ENCODE measurements at places on chromosomes 13 and 19.

DNA sequence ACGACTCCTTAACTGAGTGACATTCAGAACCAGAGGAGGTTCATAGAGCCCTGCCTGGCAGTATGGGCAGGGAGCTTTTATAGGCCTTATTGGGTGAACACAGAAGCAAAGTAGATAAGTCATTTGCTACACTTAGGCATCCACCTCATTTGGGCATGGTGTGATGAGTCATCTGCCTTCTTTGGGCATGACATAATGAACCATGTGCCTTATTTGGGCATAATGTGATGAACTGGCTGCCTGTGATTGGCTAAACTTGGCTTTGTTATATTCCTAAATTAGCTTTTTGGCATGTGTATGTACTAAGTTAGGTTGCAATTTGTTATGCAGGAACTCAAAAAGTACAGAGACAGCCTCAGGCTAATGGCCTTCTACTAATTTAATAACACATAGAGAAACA, 2210.2 kb upstream of the PCDH20 start:
- no peak for DNase-seq

DNA sequence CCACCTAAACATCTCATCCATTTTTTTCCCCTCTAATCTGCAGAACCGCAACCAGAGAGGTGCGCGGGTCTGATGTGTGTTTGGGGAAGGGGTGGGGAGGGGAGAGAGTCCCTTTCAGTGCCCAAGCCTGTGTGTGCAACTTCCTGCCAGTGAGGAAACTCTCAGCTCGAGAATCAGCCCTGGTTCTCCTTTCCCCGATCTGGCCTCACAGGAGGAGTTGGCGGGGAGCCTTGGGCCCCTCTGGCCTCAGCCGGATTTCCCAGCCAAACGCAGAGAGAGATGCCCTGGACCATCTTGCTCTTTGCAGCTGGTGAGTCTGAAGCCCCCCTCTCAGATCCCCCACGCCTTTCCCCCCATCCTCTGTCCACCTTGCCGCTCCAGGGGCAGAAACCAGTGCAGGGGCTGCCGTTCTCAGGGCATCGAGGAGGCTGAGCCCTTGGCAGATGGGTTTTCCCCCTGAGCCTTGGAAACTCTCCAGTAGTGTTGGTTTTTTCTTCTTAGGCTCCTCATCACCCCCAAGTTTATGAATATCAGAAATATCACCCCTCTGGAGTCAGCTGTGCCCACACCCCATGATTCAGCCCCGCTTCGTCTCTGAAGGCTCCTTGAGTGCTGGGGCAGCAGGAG, at the start of gene C19orf38:
TSS of gene C19orf38 (plus strand) at position 186 of the 627 bp plus-strand sequence. CDS start at position 280, 94 bp downstream.
- DNase-seq = no peak

- no peak for DNase-seq
These were observed 217.9 kb downstream of the VWA8 start for GRCh38 chr13:41742917-41743552.

DNA sequence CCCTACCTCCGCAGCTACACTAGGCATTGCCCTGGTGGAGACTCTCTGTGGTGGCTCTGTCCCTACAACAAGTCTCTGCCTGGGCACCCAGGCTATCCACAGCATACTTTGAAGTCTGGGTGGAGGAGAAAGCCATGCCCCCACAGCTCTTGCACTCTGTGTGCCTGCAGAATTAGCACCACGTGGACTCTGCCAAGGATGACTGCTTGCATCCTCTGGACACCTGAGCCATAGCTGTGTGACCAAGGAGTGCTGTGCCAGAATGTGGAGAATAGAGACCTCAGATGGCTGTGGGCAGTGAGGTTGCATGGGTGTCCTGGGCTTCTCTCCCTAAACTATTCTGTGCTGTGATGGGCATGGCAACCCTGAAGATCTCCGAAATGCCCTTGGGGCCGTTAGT, 21.2 kb upstream of the MCF2L start:
- no peak for DNase-seq

GRCh38 chr13:110442930-110443621, 118.4 kb downstream of the RAB20 start:
- DNase-seq = no peak

GRCh38 chr19:8401981-8402411, 11.1 kb upstream of the MARCHF2 start:
- DNase-seq = no peak

- no peak for DNase-seq
These were observed 13.6 kb downstream of the GPATCH1 start for GRCh38 chr19:33094436-33095067.

GRCh38 chr13:25945596-25945995, 106.2 kb downstream of the SHISA2 start:
- DNase-seq = no peak

DNA sequence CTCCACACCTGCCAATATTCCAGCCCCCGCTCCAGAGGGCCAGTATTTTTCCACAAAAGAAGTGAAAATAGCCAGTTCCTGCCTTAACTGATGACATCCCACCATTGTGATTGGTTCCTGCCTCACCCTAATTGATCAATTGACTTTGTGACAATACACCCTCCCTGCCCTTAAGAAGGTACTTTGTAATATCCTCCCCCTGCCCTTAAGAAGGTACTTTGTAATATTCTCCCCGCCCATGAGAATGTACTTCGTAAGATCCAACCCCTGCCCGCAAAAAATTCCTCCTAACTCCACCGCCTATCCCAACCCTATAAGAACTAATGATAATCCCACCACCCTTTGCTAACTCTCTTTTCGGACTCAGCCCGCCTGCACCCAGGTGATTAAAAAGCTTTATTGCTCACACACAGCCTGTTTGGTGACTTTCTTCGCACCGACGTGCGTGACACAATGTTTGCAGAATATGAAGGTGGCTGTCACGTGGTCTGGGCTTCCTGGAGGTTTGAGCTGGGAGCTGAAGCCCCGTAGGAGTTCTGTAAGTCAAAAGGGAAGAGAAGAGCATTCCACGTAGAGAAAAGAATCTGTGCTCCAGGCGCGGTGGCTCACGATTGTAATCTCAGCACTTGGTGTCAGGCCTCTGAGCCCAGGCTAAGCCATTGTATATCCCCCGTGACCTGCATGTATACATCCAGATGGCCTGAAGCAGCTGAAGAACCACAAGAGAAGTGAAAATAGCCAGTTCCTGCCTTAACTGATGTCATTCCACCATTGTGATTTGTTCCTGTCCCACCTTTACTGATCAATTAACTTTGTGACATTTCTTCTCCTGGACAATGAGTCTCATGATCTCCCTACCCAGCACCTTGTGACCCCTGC, 6.2 kb upstream of the FUT3 start:
- DNase-seq = no peak

DNA sequence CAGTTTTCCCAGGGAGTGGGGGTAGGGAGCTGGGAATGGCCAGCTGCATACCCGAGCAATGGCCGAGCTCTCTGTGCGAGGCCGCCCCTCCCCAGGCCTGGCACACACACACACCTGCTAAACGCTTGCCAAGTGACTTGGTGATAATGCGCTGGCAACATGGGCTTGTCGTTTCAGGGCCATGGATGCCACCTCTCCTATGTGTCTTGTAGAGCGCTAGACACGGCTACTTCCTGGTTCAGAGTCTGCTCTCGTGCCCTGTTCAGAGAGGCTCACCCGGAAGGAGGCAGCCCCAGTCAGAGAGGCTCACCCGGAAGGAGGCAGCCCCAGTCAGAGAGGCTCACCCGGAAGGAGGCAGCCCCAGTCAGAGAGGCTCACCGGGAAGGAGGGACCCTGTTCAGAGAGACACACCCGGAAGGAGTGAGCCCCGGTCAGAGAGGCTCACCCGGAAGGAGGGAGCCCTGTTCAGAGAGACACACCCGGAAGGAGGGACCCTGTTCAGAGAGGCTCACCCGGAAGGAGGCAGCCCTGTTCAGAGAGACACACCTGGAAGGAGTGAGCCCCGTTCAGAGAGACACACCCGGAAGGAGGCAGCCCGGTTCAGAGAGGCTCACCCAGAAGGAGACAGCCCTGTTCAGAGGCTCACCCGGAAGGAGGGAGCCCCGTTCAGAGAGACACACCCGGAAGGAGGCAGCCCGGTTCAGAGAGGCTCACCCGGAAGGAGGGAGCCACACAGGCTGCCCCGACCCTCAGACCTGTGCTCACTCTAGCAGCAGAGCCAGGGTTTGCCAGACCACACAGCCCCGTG, 4.2 kb downstream of the ADPRHL1 start:
- peak; percentile 55 for DNase-seq

DNA sequence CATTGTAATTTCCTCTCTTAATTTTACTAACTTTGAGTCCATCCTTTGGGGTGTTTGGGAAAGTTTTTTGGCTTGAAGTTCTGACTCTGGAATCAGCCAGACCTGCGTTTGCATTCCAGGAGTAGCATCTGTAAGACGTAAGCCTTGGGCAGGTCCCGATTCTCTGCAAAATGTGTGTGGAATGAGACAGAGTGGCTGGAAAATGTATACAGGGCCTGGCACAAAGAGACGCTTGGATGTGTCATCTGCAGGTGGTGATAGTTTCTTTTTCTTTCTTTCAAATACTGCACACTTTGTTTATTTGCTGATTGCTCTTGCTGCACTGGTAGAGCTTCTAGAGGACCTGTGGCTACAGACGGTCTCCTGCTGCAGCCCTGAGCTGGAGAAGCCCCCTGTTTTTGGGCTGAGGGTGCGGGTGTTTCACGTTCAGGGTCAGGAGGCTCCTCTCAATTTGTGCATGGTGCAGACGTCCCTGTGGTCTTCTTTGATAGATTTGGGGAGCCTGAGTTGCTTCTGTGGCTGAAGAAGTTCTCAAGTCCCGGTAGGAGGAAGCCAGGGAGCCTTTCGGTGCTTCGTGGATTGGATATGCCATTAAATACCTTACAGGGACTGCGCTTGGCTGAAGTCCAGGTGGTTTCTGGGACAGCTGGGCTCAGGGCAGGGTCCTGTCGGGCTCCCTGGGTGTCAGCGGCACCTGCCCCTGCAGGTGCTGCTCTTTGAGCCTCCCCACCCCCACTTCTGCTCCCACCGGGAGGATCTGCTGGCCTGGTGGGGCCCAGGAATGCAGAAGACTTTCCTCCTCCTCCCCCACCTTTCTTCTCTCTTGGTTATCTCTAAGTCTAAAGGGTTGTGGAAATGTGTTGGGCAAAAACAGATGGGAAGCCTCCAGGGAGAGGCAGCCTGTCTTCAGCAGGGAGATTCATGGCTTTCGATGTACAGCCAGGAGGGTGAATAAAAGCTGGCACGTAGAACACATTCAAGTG, 44.0 kb upstream of the GAS6 start:
- no peak for DNase-seq

- DNase-seq = no peak
These were observed 6.5 kb downstream of the PLEKHG2 start for GRCh38 chr19:39419003-39419402.

GRCh38 chr13:112177450-112178288, 110.7 kb downstream of the SOX1 start:
- DNase-seq = no peak

DNA sequence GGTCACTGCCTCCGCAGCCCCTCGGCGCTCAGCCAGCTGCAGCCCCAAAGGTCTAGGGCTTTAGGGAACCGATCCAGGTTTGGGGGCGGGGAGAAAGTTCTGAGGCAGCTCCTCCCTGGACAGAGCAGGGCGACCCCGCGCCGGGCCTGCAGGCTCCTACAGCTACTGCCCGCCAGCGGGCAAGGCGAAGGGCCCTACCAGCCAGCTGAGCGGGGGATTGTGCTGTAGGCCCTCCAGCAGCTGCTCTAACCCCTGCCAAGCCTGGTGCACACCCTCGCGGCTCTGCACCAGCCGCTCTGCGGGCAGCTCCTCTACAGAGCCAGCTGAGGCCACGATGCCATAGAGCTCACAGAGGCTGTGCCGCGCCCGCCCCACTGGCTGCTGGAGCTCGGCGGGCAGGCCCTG, 14.0 kb downstream of the PLIN4 start:
- no peak for DNase-seq

GRCh38 chr19:45340232-45340898, at the start of gene KLC3:
TSS of gene KLC3 (plus strand) at chr19:45340750. CDS start at chr19:45345542, 4,792 bp downstream.
- DNase-seq = no peak

- DNase-seq = no peak
These were observed 125.0 kb downstream of the TNFRSF19 start for GRCh38 chr13:23695196-23695595.

DNA sequence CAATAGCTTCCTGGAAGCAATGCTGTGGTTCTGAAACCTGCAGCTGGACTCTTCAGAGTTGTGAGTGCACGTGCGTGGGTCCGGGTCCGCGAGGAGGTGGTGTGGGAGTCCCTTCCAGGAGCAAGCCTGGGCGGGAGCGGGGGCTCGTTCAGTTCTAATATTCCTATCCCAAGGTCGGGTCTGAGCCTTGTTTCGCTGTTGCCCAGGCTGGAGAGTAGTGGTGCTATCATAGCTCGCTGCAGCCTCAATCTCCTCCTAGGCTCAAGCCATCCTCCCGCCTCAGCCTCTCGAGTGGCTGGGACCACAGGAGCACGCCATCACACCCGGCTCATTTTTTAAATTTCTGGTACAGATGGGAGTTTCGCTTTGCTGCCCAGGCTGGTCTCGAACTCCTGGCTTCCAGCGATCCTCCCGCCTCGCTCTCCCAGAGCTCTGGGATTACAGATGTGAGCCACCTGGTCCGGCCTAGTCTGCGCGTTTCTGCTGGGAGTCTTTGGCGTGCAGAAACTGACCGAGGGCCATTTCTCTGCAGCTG, 625 bp downstream of the ZFP82 start:
- no peak for DNase-seq

DNA sequence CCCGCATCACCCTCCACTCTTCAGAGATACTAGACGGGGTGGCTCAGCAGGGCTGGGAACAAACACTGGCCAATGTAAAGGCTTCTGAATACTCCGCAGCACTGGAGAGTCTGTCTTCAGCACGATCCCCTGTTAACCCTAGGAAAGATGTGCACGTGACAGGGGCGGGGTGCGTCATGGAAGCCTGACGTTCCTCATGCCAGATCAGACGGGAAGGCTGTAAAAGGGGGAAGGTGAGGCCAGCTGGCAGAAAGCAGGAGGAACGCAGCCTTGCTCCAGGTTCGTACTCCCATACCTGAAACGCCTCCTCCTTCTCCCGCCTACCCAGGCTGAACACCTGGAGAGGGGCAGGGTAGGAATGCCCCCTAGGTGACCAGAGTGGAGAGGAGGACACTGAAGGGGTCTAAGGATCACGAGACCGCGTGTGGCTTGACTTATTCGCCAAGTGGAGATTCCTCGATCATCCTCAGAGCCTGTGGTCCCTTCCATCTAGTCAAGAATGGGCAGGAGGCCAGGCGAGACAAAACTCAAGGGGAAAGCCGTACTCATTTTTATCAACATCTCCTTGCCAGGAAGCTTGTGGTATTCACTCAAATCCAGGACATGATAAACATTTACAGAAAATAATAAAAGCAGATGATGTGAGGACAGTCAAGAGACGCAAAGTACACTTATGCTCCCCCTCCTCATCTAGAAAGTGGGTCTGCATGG, 18.2 kb upstream of the FFAR2 start:
- no peak for DNase-seq

DNA sequence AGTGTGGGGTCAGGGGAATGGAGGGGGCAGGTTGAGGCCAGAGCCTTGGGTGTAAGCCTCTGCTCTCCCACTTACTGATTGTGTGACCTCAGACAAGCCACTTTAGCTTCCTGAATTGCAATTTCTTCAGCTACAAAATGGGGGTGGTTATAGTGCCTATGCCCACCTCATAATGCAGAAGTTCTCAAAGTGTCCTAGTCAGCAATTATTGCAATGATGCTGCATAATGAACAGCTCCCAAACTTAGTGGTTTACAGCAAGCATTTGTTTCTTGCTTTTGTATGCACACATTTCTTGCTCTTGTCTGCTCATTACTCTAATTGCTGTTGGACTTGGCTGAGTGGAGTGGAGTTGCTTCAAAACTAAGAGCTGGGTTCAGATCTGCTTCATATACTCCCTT, 36.0 kb downstream of the CYP4F22 start:
- DNase-seq = no peak

- no peak for DNase-seq
These were observed 109.6 kb upstream of the CACNA1A start for GRCh38 chr19:13615890-13616289.

- DNase-seq = no peak
These were observed 40.8 kb downstream of the RCBTB2 start for GRCh38 chr13:48492096-48492440.

Measured in NCI-H1417 treated with DMSO at 0.1 percent for 48 hours (cell line).